ENCODE measurements at places on chromosomes 3 and 15.
A peak's percentile ranks its signal among the peaks of the same experiment; 100 is the strongest.

DNA sequence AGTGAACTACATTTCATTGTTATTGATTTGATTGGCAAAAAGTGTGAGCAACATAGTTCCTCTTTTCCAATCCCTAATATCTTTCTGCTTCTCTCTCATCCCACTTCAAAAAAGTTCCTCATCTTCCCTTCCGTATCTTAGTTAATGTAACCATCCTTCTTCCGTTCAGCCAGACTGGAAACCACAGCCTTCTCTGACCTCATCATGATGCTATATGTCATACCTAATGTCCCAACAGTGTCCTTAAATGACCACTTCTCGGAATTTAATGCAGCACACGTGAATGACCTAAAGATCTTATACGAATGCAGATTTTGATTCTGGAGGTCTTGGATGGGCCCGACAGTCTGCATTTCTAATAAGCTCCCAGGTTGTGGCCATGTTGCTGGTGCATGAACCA is 320.3 kb upstream of the SATB1 start:
- H3K4me1 ChIP-seq: peaks cover 85% of the 10 kb centered on the region
- no peaks in the 10 kb centered on the region for H3K27me3 ChIP-seq
- peak overlapping the region; percentile 76 for H3K27ac ChIP-seq

DNA sequence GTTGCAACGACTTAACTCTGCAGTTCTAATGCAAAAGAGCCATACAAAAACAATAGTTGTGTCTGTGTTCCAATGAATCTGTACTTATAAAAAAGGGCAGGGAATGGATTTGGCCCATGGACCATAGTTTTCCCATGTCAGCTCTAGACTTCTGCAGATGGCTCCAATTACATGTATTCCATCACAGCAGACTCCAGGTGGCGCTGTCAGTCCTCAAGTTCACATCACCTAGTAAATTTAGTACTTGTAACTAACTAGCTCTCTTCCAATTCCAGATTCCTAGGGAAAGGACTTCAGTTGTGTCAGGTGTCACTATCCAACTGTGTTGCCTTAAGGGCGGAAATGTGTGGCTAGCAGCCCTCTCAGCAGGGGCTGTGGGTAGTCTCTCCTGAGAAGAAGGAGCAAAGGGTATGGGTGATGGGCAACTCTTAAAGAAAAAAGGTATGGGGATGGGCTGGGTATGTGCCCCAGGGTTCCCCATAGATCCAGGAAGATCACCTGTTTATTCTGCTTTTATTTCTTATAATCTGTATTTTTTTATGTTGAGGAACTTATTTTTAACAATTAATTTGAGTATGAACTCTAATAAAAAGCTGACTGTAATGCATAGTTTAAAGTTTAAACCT is 36.2 kb downstream of the BBS4 start:
- H3K27me3 ChIP-seq: no peaks in the 10 kb centered on the region
- peak; percentile 70 for DNase-seq
- no peaks in the 10 kb centered on the region for H3K4me1 ChIP-seq

GRCh38 chr3:194939949-194940770 is 254.5 kb downstream of the FAM43A start:
- H3K27ac ChIP-seq: no peak overlapping the region
- H3K4me3 ChIP-seq: no peak overlapping the region
- peaks cover 14% of the 10 kb centered on the region for H3K27me3 ChIP-seq

- H3K4me1 ChIP-seq: no peaks in the 10 kb centered on the region
- H3K27me3 ChIP-seq: no peaks in the 10 kb centered on the region
- H3K36me3 ChIP-seq: peaks cover 9% of the 10 kb centered on the region
- no peak overlapping the region for H3K27ac ChIP-seq
- H3K4me3 ChIP-seq: no peak overlapping the region
Measured at GRCh38 chr3:139629033-139629432, 48.7 kb downstream of the NMNAT3 start.

DNA sequence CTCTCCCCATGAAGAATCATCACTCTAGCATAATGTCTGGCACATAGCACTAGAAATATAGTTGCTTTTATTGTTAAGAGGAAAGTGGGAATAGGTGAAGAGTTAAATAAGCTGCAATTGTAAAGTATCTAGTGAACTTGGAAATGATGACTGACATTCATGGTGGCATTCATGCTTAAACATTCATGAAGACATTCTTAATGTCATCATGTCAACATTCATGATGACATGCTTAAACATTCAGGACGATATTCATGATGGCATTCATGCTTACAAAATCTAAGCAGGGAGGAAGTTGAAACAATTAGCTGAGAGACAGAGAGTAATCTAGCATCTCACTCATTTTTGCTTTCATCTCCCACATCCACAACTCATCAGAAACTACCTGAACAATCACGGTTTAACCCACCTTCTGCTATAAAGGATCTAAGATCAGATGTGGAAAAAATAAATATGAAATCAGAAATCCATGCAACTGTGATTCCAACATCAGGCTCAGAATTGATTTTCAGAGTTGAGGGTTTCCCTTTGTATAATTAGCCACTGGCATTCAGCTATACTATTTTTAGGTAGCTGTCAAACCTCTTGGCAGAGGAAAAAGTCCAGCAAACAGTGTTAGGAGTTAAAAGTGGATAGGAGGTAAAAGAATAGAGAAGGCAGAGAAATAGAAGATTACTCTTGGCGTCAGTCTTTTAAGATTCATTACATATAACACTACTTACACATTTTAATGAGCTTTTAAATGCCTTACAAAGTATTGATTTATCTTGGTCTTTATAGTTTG is 3.5 kb downstream of the DRD3 start:
- peaks cover 7% of the 10 kb centered on the region for H3K4me1 ChIP-seq
- H3K4me3 ChIP-seq: no peak overlapping the region
- H3K27ac ChIP-seq: no peak overlapping the region

GRCh38 chr3:82293867-82294266 is 532.4 kb upstream of the GBE1 start:
- H3K36me3 ChIP-seq: no peaks in the 10 kb centered on the region
- no peak overlapping the region for H3K4me3 ChIP-seq
- H3K27ac ChIP-seq: no peak overlapping the region
- no peak for DNase-seq

GRCh38 chr3:32379831-32380500 is 11.7 kb upstream of the CMTM7 start:
- no peaks in the 10 kb centered on the region for H3K36me3 ChIP-seq
- H3K4me1 ChIP-seq: peaks cover 6% of the 10 kb centered on the region
- no peak for DNase-seq
- no peak overlapping the region for H3K4me3 ChIP-seq
- H3K27me3 ChIP-seq: no peaks in the 10 kb centered on the region
- H3K27ac ChIP-seq: no peak overlapping the region

DNA sequence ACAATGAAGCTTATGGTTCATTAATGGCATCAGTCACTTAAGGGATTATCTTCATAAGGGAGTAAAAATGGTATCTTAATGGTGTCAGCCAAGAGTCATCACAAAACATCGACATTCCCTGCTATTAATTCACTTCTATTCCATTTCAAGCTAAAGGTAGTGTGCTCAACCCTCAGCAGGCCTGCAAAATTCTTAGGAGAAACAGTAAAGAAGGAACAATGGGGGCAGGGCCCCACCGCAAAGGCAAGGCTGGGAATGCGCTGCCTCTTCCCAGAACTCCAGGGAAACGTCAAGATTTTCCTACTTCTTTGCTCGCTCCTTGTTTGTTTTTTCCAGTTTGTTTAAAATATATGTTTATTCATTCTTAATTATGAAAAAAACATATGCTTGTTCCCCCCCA is 187.3 kb upstream of the TSC22D2 start:
- no peak overlapping the region for H3K27ac ChIP-seq
- H3K4me1 ChIP-seq: peaks cover 2% of the 10 kb centered on the region
- DNase-seq: no peak
- H3K27me3 ChIP-seq: peaks cover 67% of the 10 kb centered on the region
- H3K4me3 ChIP-seq: no peak overlapping the region
- H3K36me3 ChIP-seq: no peaks in the 10 kb centered on the region

- no peaks in the 10 kb centered on the region for H3K36me3 ChIP-seq
- no peaks in the 10 kb centered on the region for H3K4me1 ChIP-seq
- DNase-seq: no peak
- H3K27me3 ChIP-seq: no peaks in the 10 kb centered on the region
Measured at GRCh38 chr3:29531644-29532043, 250.8 kb downstream of the RBMS3 start.

GRCh38 chr15:58213587-58214338 is 75.6 kb downstream of the AQP9 start:
- no peaks in the 10 kb centered on the region for H3K36me3 ChIP-seq
- H3K4me3 ChIP-seq: no peak overlapping the region
- H3K27me3 ChIP-seq: peaks cover 2% of the 10 kb centered on the region
- DNase-seq: no peak
- no peak overlapping the region for H3K27ac ChIP-seq
- H3K4me1 ChIP-seq: no peaks in the 10 kb centered on the region

GRCh38 chr3:5165698-5166097 is 21.8 kb upstream of the EDEM1 start:
- H3K4me3 ChIP-seq: no peak overlapping the region
- H3K36me3 ChIP-seq: peaks cover 16% of the 10 kb centered on the region
- no peak for DNase-seq
- H3K4me1 ChIP-seq: peaks cover 71% of the 10 kb centered on the region
- H3K27ac ChIP-seq: peak overlapping the region; percentile 34

GRCh38 chr15:85673326-85673725 is 121.4 kb downstream of the KLHL25 start:
- H3K36me3 ChIP-seq: peaks cover 78% of the 10 kb centered on the region
- no peak overlapping the region for H3K4me3 ChIP-seq
- DNase-seq: no peak
- peaks cover 48% of the 10 kb centered on the region for H3K4me1 ChIP-seq
- no peaks in the 10 kb centered on the region for H3K27me3 ChIP-seq
- H3K27ac ChIP-seq: peak overlapping the region; percentile 80

- H3K36me3 ChIP-seq: no peaks in the 10 kb centered on the region
- H3K4me3 ChIP-seq: no peak overlapping the region
- no peak for DNase-seq
- H3K27ac ChIP-seq: no peak overlapping the region
- no peaks in the 10 kb centered on the region for H3K27me3 ChIP-seq
- H3K4me1 ChIP-seq: no peaks in the 10 kb centered on the region
Measured at GRCh38 chr3:49255112-49255511, 21.9 kb downstream of the C3orf62 start.

GRCh38 chr3:151837057-151837456 is 23.1 kb downstream of the AADAC start:
- peaks cover 28% of the 10 kb centered on the region for H3K27me3 ChIP-seq
- H3K27ac ChIP-seq: no peak overlapping the region
- DNase-seq: no peak
- H3K4me3 ChIP-seq: no peak overlapping the region

Data from activated T-cell treated with anti-CD3 and anti-CD28 coated beads, Interleukin-2, amount 50 U/mL, for 24 hours (primary cell).